ENCODE measurements at places on chromosomes 7 and 10.

DNA sequence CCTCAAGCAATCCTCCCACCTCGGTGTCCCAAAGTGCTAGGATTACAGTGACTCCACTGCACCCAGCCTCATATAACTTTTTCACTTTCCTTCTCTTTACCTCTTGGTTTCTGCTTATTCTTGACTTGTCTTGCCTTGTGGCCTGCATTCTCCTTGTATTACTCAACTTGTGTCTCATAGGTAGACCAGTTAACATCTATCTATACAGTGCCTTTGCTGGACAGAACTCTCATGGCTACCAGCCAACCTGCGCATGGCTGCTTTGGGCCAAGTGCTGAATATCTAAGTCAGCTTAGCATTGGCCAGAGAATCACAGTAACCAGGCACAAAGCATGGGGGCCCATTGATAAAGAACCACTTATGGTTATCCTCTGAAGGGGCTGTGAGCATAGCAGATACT is 42.6 kb upstream of the ZNRF2 start:
- no peak for DNase-seq

GRCh38 chr10:99593312-99593711 is 26.9 kb downstream of the SLC25A28 start:
- DNase-seq = no peak

- DNase-seq = no peak
These were observed 26.0 kb upstream of the ZNF800 start for GRCh38 chr7:127418459-127418858.

DNA sequence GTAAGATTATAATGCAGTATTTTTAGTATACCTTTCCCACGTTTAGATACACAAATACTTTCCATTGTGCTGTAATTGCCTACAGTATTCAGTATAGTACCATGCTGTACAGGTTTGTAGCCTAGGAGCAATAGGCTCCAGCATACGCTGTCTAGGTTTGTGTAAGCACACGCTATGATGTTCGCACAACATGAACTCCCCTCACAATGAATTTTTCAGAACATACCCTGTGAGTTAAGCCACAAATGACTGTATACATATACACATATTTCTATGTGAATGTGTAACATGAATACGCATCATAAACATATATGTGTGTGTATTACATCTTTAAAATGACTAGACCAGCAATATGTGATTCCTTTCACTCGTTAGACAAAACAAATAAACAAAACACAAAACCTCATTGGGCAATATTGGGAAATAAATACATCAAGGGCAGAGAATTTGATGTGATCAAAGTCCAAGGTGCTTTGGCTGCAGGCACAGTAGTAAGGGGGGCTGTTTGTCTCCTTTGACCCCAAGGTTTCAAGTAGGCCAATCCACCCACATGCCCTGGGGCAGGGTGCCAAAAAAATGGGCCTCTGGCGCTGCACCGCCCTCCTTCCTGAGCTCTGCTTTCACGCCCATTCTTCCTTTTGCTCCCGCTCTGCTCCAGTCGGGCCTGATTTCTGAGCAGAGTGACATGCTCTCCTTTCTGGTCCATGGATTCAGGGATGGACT is 33.9 kb downstream of the CHN2 start:
- no peak for DNase-seq

DNA sequence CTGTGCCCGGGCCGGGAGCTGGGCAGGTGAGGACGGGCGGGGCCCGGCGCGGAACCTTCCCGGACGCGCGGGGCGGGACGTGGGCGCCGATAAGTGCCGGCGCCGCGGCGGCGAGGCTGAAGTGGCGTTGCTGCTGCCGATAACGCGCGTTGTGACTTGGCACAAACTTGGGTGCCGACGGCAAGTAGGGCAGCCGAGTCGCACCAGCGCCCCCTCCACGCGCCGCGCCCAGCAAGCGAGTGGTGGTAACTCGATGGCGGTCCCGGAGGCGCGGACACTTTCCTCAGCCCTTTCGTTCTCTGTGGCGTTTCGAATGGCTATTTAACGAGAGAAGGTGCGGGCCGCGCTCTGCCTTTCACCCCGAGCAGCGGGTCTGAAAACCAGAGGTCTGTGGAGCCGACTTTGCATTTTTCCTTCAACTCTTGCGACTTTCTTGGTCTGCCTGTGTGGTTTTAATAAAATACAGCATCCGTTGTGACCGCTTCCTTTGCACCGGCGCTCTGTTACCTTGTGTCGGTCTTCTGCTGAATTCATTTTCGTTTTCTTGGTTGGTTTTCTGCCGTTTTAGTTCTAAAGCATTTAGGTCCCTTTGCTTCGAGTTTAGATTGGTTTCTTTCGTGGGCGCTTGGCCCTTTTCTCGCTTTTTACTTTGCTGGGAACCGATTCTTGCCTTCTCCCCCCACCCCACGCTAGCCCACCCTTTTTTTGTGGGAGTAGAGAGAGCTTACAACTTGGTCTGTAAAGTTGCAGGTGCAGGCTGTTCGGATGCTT is 701 bp downstream of the STK17A start:
- peak; percentile 37 for DNase-seq

DNA sequence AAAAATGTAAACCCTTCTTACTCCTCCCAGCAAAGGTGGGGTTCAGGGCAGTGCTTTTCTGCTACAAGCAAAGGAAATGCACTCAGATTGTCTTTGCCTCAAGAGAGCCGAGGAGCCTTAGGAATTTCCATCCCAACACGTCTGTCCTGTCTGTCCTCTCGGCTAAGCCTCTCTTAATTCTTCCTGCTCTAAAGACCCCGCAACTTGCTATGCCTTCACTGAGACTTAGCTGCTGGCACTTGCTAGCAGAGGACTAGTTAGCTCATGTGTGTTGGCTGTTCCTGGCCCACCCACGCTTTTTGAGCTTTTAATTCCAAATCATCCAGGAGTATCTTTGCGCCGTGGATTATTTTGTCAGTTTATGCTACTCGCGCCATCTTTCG is 481 bp upstream of the NPM3 start:
- DNase-seq = no peak

DNA sequence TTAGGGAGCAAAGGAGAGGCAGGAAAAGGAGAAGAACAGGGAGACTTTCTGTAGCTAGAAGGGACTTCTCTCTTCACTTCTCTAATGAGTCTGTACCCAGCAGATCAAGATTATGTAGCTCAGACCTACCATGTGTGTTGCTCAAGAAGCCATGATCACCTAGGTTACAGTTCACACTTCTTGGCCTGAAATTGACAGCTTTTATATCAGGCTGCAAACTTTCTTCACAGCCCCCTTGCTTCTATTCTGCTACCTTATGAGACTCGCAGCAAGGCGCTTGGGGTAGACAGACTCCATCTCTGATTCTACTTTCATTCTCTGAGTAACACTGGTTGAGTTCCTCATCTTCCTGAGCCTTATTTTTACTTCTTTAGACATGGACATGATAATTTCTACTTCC is 19.6 kb upstream of the GIMAP2 start:
- no peak for DNase-seq

- DNase-seq = no peak
These were observed 64.3 kb downstream of the EEPD1 start for GRCh38 chr7:36217211-36217960.

DNA sequence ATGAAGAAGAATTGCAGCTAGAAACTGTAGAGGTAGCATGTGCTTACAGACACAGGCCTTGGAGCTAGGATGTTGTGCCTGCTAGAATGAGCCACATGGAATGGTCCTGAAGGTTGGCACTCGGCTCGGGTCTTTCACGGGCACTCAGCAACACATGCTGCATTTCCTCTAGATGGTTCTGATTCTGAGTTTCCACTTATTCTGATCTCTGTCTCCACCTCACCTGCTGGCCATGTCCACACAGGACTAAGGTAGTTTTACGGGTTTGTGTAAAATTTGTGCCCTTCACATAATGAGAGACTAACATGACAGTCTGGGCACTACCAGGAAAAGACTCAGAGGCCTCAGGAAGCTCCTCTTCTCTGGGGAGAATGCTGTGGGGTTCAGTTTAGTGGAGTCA is 444.8 kb upstream of the MKI67 start:
- DNase-seq = no peak
